Dermis blood vessel endothelial cell (primary cell): ENCODE measurements at places on chromosomes 3 and 15. TPM values are rescaled to one million over a fixed set of nuclear protein-coding genes. Genes with fewer than 3 reads are reported as not detected.
A peak's percentile ranks its signal among the peaks of the same experiment; 100 is the strongest.

The GOLGA6L6 gene
- not detected in 2 replicates for total RNA-seq

DNA sequence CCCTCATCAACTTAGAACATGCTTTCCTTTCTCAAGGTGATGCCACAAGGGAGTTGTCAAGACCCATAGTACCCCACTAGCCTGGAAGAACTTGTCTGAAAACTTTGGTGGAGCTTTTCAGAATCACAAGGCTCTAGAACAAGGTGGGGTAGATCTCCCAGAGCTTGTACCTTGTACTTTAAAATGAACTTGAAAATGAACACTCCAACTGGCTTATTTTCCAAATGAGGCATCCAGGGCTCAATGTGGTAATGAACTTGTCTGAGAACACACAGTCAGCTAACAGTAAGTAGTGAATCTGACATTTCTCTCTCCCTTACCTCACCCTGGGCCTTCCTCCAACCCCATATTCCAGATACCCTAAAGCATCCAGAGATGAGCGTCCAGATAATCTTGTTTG is 81.8 kb upstream of the THBS1 start:
- DNase-seq, result no peak

The PLA2G4D gene
- total RNA-seq, result 0.17 TPM in 1 of 2 replicates, not detected in the other

The BRK1 gene
- 117 and 148 TPM in 2 replicates for total RNA-seq

DNA sequence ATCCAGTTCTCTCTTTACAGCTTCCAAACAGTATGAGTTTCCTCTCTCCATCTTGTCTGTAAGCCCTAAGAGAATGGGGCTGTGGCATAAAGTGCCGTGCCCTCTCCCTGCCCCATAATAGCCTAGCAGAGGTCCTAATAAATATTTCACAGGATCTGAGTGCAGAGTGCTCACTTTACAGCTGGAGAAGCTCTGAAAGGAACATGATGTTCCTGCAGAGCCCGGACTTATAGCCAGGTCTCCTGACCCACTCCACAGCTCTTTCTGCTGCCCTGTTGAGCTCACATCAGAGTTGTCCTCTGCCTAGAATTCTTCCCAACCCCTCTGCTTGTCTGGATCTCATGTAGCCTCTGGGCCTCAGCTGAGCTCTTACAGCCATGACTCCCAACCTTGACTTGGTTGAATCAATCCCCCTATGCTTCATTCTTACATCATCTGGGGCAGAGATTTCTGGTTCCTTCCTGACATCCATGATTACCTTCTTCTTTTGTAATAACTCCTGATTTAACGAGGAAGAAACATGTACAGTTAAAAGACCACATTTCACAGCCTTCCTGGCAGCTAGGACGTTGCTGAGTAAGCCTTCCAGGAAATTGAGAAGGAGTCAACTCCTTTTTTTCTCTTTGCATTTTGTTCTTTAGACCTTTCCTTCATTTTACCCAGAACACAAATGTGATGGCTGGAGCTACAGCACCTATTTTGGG is 135.3 kb downstream of the RPLP1 start:
- no peak for DNase-seq

DNA sequence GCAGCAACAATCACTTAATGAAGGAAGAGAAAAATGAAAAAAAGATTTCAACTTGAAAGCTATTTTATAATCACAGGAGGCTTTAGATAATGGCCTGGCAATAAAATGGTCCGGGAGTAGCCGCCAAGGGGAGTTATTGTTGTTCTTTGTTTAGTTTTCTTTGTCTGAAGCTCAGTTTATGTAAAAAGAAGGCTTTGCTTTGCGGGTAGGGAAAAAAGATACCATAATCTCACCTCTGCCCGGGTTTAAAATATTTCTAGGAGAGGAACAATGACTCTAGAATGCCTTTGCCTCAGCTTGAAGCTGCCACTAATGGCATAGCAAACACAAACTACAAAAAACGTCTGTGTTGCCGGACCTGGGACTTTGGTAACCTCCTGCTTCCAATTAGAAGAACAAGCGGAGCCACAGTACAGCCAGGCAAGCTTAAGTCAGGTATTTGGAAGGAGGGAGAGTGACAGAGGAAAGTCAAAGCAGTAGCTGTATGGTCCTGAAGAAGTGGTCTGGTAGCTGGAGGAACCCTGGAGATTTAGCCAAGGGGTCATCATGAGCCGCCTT is 764.5 kb downstream of the TUSC7 start:
- DNase-seq, result no peak

DNA sequence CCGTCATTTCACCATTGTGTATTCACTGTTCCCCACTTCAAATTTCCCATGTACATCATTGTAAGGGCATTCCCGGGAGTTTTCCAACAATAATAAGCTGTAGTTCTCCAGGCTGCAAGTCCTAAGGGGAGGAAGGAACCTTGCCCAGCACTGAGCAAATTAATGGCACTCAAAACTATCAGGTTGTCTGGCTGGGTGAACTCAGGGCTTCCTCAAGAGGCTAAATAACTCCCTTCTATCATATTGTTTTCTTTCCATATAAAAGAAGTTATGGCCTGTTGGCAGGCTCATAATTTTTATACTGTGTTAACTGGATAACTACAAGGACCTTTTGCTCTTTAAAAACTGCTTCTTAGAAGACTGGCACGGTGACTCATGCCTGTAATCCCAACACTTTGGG is 71.4 kb downstream of the SEMA6D start:
- DNase-seq, result no peak

GRCh38 chr3:108823227-108823626 is 641 bp downstream of the TRAT1 start:
- DNase-seq, result no peak

The ROBO2 gene
- not detected in 2 replicates for total RNA-seq

- no peak for DNase-seq
Observed at GRCh38 chr3:134933997-134934396, 138.9 kb downstream of the EPHB1 start.

The GNAT1 gene
- total RNA-seq, result not detected in 2 replicates

- peak; percentile 45 for DNase-seq
Observed at GRCh38 chr3:72336821-72337479, 511.3 kb downstream of the SHQ1 start.

GRCh38 chr3:197522881-197523441 is 32.8 kb downstream of the BDH1 start:
- no peak for DNase-seq

GRCh38 chr3:124586126-124587052 is 143.9 kb upstream of the UMPS start:
- DNase-seq, result no peak

GRCh38 chr15:41979493-41980266 is 7.3 kb upstream of the EHD4 start:
- no peak for DNase-seq

The RASGRF1 gene
- 0.33 and 2.2 TPM in 2 replicates for total RNA-seq

- no peak for DNase-seq
Observed at GRCh38 chr3:53773021-53773436, 73.2 kb downstream of the CHDH start.

The GP5 gene
- total RNA-seq, result under 0.01 and 0.28 TPM in 2 replicates

- DNase-seq, result peak; percentile 7
Observed at GRCh38 chr3:168864107-168865021, 768.6 kb upstream of the GOLIM4 start.

The SLC2A2 gene
- total RNA-seq, result not detected in 2 replicates

GRCh38 chr15:101578443-101578894 is 73.7 kb downstream of the TM2D3 start:
- peak; percentile 49 for DNase-seq

GRCh38 chr15:95458721-95459120 is 871.8 kb upstream of the NR2F2 start:
- peak; percentile 43 for DNase-seq

GRCh38 chr3:9295007-9295406 is 45.6 kb upstream of the SRGAP3 start:
- DNase-seq, result no peak

GRCh38 chr15:42108189-42108588 is 13.8 kb upstream of the PLA2G4D start:
- DNase-seq, result no peak

The CCDC80 gene
- 8.5 and 24.3 TPM in 2 replicates for total RNA-seq

The CNTN3 gene
- not detected in 2 replicates for total RNA-seq

DNA sequence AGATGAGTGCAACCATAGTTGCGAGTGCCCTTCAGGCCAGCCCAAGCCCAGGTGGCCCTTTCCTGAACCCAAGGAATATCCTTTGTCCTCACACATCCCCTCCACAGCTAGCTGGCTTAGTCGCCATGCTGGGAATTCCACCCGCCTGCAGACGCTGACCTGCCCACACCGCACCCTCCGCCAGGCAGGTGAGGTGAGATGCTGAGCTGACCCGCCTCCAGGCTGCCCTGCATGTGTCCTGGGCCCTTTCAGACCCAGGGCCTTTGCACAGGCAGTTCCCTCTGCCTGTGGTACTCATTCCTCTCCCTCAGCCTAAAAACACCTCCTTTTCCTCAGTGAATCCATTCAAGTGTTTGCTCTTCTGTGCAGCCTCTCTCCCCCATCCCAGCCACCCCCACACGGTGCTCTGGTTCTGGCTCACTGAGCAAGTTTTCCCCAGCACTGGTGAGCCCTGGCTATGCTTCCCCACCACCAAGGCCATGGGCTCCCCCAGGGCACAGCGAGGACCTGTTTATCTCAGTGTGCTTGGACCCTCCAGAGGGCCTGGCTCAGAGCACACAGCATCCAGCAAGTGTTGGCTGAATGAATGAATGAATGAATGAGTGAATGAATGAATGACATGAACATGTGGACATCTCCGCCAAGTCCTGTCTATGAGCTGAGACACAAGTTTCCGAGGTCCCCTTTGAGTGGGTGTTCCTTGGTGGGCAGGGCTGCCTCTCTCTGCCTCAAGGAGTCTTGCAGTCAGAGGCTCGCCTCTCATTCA is 33.0 kb upstream of the LINGO1 start:
- no peak for DNase-seq

GRCh38 chr3:175307642-175308041 is 448.5 kb downstream of the NAALADL2 start:
- DNase-seq, result no peak

DNA sequence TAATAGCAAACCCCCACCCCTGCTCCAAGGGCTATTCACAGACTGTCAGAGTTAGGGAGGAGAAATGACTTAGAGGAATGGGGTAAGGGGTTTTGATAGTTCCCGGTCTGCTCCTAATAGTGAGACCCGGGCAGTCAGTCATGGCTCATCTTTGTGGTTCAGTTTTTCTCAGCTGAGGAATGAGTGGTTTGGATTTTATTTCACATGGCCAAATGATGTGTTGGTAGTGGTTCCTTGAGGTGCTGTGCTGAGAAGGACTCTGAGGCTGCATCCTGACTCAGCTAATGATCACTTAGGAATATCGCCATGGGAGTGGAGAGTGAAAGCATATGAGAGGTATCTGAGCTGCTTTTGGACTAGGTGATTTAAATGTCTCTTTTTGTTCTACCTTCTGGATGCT is 80.2 kb downstream of the LPP start:
- no peak for DNase-seq

DNA sequence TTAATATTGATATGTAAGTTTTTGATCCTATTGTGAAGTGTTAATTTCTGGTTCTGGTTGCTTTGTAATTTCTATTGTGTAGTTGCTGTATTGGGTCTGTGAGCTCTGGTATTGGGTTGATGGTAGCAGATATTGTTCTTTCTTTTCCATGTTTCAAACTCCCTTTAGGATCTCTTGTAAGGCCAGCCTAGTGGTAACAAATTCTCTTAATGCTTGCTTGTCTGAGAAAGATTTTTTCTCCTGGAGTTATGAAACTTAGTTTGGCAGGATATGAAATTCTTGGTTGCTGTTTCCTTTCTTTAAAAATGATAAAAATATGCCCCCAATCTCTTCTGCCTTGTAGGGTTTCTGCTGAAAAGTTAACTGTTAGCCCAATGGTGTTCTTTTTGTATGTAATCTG is 268.6 kb upstream of the PLSCR5 start:
- DNase-seq, result no peak

The CASR gene
- not detected in 2 replicates for total RNA-seq

The CSTA gene
- total RNA-seq, result not detected in 2 replicates

The CIB1 gene
- 22.5 and 26.2 TPM in 2 replicates for total RNA-seq

DNA sequence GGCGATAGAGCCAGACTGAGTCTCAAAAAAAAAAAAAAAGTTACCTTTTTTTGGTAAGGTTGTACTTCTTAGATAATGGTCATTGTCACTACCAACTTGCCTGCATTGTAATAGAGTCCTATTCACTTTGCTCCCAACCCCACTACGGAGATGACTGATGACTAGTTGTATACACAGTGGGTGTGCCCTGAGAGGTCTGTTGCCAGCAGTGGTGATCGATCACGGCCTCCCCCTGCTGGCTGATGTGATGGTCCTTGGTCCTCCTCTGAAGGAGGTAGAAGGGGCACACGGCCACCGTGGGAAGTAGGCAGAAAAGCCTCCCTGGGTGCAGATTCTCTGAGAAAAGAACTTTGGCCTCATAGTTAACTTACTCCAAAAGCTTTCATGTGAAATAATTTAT is 10.7 kb downstream of the GCNT3 start:
- DNase-seq, result peak; percentile 69

The SMAD6 gene
- total RNA-seq, result 10.1 and 11.9 TPM in 2 replicates

The CAPN3 gene
- total RNA-seq, result 0.37 and 2.4 TPM in 2 replicates

The SLC9A9 gene
- 3.2 and 3.6 TPM in 2 replicates for total RNA-seq

DNA sequence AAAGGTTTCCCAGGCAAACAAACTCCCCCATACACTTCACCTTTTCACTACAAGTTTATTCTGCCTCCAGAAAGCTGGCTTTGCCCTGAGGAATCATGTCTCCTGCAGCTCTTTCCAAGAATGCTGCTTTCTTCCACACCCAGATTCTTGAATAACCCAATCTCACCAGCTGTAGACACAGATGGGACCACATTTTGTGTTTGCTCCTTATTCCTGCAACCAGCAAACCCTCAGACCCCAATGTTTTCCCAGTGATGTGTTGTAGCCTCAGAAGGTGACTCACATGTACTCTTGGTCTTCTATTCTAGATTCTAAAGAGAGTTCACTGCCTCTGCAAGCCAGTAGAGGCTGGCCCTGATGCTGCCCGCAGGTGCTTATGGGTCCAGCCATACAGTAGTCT is 23.6 kb upstream of the TRIM59 start:
- DNase-seq, result no peak

- DNase-seq, result no peak
Observed at GRCh38 chr3:123660141-123660675, 75.4 kb upstream of the HACD2 start.

The PIK3CB gene
- 16.7 and 33.4 TPM in 2 replicates for total RNA-seq

The HPS3 gene
- total RNA-seq, result 20.5 and 22.3 TPM in 2 replicates

GRCh38 chr3:195195321-195196209 is 75.4 kb downstream of the XXYLT1 start:
- peak; percentile 69 for DNase-seq

GRCh38 chr3:178446059-178446458 is 90.2 kb upstream of the KCNMB2 start:
- DNase-seq, result no peak

- DNase-seq, result no peak
Observed at GRCh38 chr3:57661404-57661803, 31.5 kb downstream of the DENND6A start.

The ZCWPW2 gene
- 0.19 TPM in 1 of 2 replicates, not detected in the other for total RNA-seq

DNA sequence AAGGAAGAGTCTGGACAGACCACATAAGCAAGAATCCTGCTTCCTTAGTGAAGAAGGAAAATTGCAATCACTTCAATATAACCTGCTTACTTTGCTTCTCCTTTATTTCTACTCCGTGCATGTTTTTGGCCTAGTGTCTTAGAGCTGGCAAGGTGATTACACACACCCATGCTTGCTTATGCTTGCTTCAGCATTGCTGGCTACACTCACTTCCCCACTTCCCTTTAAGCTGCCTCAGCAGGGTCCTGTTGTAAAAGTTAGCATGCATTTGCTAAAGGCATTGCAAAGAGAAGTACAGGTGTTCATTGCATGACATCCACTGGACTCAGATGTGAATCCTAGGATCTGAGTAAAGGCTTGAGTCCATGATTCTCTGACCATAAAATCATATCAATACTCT is 47.5 kb upstream of the STT3B start:
- no peak for DNase-seq

GRCh38 chr3:188433521-188434150 is 279.7 kb downstream of the LPP start:
- no peak for DNase-seq

GRCh38 chr15:101025896-101026631 is 106.9 kb downstream of the LRRK1 start:
- no peak for DNase-seq

The DPPA4 gene
- not detected in 2 replicates for total RNA-seq
